Right lobe of liver (tissue), 6 donors: ENCODE measurements at places on chromosomes 12 and 14. TPM values are rescaled to one million over a fixed set of nuclear protein-coding genes. Genes with fewer than 3 reads are reported as not detected.
A peak's percentile ranks its signal among the peaks of the same experiment; 100 is the strongest.

Gene CLEC4A
- 0.37 TPM for total RNA-seq

Gene FAIM2
- total RNA-seq, result not detected

Gene RABGGTA
- total RNA-seq, result 13.6 TPM

Gene GPRC5D
- not detected for total RNA-seq

Gene GPR33
- not detected for total RNA-seq

- H3K27ac ChIP-seq, result no peak overlapping the region
- no peaks in the 10 kb centered on the region for H3K4me1 ChIP-seq
- DNase-seq, result no peak
Measured at GRCh38 chr12:117234441-117234840, 44.2 kb upstream of the FBXO21 start.

GRCh38 chr12:7042842-7043241 lies 17.7 kb upstream of the C1S start:
- no peak overlapping the region for H3K4me3 ChIP-seq
- H3K27me3 ChIP-seq, result no peaks in the 10 kb centered on the region
- DNase-seq, result no peak
- no peaks in the 10 kb centered on the region for H3K4me1 ChIP-seq
- H3K36me3 ChIP-seq, result no peaks in the 10 kb centered on the region

GRCh38 chr14:79585845-79586244 lies 625.5 kb downstream of the DIO2 start:
- no peak for DNase-seq
- H3K36me3 ChIP-seq, result no peaks in the 10 kb centered on the region
- H3K27ac ChIP-seq, result no peak overlapping the region
- no peaks in the 10 kb centered on the region for H3K27me3 ChIP-seq

- no peaks in the 10 kb centered on the region for H3K4me1 ChIP-seq
- DNase-seq, result peak; percentile 92
- no peaks in the 10 kb centered on the region for H3K36me3 ChIP-seq
- H3K27ac ChIP-seq, result peak overlapping the region; percentile 61
Measured at GRCh38 chr12:121793838-121794533, 498 bp upstream of the RHOF start.

GRCh38 chr12:52215587-52216031 lies 17.4 kb upstream of the KRT7 start:
- H3K4me3 ChIP-seq, result no peak overlapping the region
- H3K4me1 ChIP-seq, result no peaks in the 10 kb centered on the region
- H3K27ac ChIP-seq, result no peak overlapping the region

GRCh38 chr12:91250273-91250665 lies 67.7 kb upstream of the DCN start:
- no peak for DNase-seq
- H3K4me3 ChIP-seq, result no peak overlapping the region
